ENCODE measurements at places on chromosomes 4 and X.

DNA sequence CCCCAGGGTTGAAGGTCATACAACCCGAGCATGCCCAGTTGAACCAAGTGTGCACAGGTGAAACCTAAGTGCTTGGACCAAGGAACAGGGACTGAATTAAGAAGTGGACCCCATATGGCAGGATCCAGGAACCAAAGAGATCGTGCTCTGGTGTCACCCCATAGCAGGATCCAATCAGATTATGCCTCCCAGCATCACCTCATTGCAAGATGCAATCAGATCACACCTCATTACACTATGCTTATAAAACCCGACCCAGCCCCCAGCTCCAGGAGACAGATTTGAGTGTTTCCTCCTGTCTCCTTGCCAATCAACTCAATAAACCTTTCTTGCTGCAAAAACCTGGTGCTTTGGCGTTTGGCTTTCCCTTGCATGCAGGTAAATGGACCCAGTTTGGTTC is 37.6 kb downstream of the EFHC2 start:
- no peak for DNase-seq

DNA sequence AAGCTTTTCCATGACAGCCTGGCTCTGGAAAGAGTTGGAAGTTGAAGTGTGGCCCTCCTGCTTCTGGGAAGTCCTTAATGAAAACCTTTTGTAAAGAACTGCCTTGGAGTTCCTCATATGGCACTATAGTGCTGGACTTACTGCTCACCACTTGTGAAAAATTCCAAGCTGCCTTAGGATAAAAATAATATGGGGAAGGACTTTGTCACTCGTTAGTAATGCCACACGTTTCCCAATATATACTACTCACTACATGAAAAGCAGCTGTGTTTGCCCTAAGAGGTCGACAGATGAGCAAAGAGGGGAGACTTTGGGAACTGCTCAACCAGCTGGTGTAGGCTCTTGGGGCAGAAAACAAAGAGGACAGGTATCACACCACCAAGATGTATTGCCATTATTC is 11.7 kb downstream of the OPHN1 start:
- no peak for DNase-seq

- no peak for DNase-seq
Observed at GRCh38 chr4:186924723-186925122, 201.1 kb upstream of the FAT1 start.

DNA sequence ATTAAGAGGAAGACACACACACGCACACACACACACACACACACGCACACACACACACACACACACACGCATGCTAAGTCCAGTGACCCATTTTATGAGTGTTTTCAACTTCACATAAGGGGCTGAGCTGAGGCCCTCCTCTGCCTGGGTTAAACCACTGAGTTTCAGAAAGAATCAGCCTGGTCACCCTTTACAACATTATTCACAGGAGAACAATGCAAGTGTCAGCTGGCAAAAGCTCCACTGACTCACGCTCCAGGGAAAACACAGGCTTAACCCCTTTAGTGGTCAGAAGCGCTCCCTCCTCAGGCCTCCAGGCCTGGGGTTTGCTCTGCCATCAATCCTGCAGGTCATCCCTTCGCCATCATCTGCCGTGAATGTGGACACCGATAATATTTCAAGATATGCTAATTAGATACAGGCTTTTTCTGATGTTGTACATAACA is 46.9 kb downstream of the ACOX3 start:
- DNase-seq, result peak; percentile 97

GRCh38 chrX:120750381-120750780 is 120.5 kb upstream of the C1GALT1C1 start:
- DNase-seq, result no peak

DNA sequence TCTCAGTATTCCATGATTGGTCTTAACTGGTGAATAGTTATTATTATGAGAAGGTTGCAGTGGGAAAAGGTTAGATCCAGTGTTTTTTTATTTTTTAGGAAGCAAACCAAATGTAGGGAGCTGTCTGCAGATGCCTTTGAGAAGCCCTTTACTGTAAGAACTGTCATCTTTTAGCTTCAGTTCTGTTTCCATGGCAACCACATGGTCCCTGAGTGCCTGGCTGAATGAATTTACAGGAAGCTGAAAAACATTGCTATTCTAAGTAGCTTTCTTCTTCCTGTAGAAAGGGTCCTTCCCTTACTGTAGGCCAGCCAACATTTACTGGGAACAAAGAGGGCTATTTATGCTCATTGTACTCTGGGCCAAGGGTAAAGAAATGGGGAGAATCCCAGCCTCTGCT is 103.3 kb downstream of the DCLK2 start:
- peak; percentile 43 for DNase-seq
